ENCODE measurements at places on chromosomes 4 and X.

- DNase-seq = no peak
These were observed 71.5 kb upstream of the EFNB1 start for GRCh38 chrX:68757331-68757730.

- no peak for DNase-seq
These were observed 29.3 kb upstream of the HGFAC start for GRCh38 chr4:3412257-3413020.

- peak; percentile 23 for DNase-seq
These were observed 56.3 kb downstream of the ZAR1 start for GRCh38 chr4:48546336-48546735.

GRCh38 chr4:151801547-151802516, 41.0 kb upstream of the GATB start:
- DNase-seq = peak; percentile 29

DNA sequence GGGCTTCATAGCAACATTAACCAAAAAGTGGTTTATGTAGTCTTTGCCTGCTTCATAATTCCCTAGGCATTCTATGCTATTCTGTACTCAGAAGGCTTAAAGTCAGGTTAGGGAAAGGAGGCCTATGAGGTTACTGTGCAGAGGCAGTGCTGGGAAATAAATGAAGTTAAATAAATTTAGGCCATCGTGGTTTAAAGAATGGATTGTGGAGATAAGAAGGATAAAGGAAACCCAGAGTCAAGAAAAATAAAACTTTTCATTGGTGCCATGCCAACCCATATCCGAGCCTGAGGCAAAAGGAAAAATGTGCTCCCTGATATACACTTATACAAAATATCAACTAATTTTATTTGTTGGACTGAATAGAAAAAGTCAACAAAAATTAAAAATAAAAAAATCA, 70.2 kb downstream of the AR start:
- DNase-seq = no peak

DNA sequence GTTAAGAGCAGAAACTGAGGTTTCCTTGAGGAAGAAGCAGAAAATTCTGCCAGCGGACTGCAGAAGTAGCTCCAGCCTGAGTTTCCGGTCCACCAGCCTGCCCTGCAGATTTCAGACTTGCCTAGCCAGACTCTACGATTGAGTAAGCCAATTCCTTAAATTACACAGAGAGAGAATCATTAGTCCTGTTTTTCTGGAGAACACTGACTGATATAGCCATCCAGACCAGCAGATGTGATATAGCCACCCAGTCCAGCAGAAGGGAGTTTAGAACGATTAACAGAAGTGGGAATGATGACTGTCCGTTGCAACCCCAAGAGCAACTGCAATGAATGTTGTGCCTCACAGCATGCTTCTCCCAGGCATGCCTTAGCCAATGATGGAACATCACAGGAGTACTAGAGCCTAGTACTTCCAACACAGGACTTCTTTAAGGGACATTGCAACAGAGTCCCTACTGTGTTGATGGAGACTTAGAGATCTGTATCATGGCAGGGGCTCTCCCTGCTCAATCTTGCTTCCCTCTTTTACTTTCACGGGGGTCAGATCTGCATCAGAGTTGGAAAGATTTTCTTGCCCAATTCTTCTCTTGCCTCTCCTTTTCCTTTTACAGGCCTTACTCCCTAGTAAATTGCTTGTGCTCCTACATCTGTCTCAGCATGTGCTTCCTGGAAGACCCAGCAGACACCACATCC, 264.6 kb upstream of the CLNK start:
- no peak for DNase-seq

GRCh38 chrX:108573136-108573535, 133.5 kb downstream of the COL4A5 start:
- DNase-seq = no peak

GRCh38 chrX:107729558-107730297, 45.9 kb downstream of the TSC22D3 start:
- DNase-seq = no peak

All from SW 1271 (cell line).